A549 treated with RU486 at 1 μM for 4 hours (cell line): ENCODE measurements at places on chromosomes 7 and 10. TPM values are rescaled to one million over a fixed set of nuclear protein-coding genes. Genes with fewer than 3 reads are reported as not detected.

CCDC186 gene
- 3.3 to 6.6 TPM (median 6.0 TPM) in 5 replicates for total RNA-seq

PRLHR gene
- not detected in 5 replicates for total RNA-seq

SMO gene
- total RNA-seq, result 12.4 to 17.5 TPM (median 15.2 TPM) in 5 replicates

HOXA4 gene
- 2.0 to 2.9 TPM (median 2.4 TPM) in 5 replicates for total RNA-seq

ACSL5 gene
- 0.14 to 0.32 TPM (median 0.24 TPM) in 4 of 5 replicates, not detected in the other for total RNA-seq

FAM25A gene
- not detected in 5 replicates for total RNA-seq

SLC18A3 gene
- total RNA-seq, result not detected in 5 replicates

ASZ1 gene
- not detected in 5 replicates for total RNA-seq

SCART1 gene
- 0.06 to 0.27 TPM (median 0.22 TPM) in 5 replicates for total RNA-seq

CASD1 gene
- total RNA-seq, result 3.4 to 11.4 TPM (median 11.0 TPM) in 5 replicates

PDK4 gene
- total RNA-seq, result 10.6 to 23.7 TPM (median 22.0 TPM) in 5 replicates

PIK3CG gene
- not detected in 5 replicates for total RNA-seq

ABCC2 gene
- total RNA-seq, result 147 to 182 TPM (median 154 TPM) in 5 replicates

EVX1 gene
- total RNA-seq, result 0.07 to 0.32 TPM (median 0.23 TPM) in 3 of 5 replicates, not detected in the others

OPN1SW gene
- not detected in 5 replicates for total RNA-seq

TFR2 gene
- total RNA-seq, result 2.0 to 3.3 TPM (median 3.0 TPM) in 5 replicates

ZCCHC24 gene
- 2.6 to 5.0 TPM (median 4.7 TPM) in 5 replicates for total RNA-seq

SEMA3D gene
- total RNA-seq, result 0.03 to 0.09 TPM in 2 of 5 replicates, not detected in the others

GRID1 gene
- total RNA-seq, result 0.14 to 0.42 TPM (median 0.29 TPM) in 5 replicates

IL2RA gene
- total RNA-seq, result not detected in 5 replicates

HMX3 gene
- total RNA-seq, result 0.12 TPM in 1 of 5 replicates, not detected in the others

LBX1 gene
- not detected in 5 replicates for total RNA-seq

PRXL2A gene
- 40.7 to 49.9 TPM (median 45.7 TPM) in 5 replicates for total RNA-seq

CRPPA gene
- total RNA-seq, result 0.27 to 1.3 TPM (median 0.67 TPM) in 5 replicates

SMARCD3 gene
- 9.3 to 11.4 TPM (median 10.4 TPM) in 5 replicates for total RNA-seq

TMEM176A gene
- total RNA-seq, result not detected in 5 replicates
